ENCODE measurements at places on chromosomes 1 and 21. TPM values are rescaled to one million over a fixed set of nuclear protein-coding genes. Genes with fewer than 3 reads are reported as not detected.
A peak's percentile ranks its signal among the peaks of the same experiment; 100 is the strongest.

DNA sequence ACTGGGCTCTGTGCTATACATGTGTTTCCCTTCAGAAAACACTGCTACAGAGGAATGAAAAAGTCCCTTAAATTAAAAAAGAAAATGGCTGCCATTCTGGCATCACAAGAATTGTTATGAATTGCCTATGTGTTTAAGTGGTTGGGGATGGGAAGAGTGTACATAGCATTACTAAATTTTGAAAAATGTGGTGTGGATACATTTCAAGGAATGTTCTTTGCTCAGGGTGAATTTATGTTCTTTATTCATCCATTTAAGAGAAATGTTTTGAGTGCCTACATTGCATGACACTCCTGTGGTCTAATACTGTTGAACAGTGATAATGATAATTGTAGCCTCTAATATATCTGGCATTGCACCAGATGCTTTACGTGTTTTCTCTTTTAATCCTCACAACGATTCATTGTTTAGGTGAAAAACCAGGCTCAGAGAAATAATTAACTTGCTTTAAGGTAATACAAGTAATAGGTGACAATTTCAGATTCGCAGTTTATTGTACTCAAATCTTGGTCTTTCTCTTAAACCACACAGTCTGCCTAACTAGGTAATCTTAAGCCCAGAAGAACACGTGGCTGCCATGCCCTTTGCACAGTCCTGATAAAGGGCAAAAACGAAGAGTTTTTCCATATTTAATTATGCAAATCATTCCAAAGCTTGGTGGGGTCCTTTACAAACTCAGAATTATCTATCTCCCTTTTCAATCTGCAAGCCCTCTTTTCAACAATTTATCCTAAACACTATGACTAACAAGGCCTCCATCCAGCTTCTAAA lies 31.5 kb downstream of the DPT start:
- no peak overlapping the region for H3K27ac ChIP-seq
- no peak overlapping the region for H3K4me3 ChIP-seq
- H3K27me3 ChIP-seq: no peaks in the 10 kb centered on the region
- H3K4me1 ChIP-seq: peaks cover 26% of the 10 kb centered on the region

AGL gene
- 22.5 TPM for total RNA-seq

CD5L gene
- total RNA-seq: not detected

GRCh38 chr1:112929979-112930378 lies 26.0 kb downstream of the SLC16A1 start:
- no peaks in the 10 kb centered on the region for H3K27me3 ChIP-seq
- no peak for DNase-seq
- H3K4me3 ChIP-seq: no peak overlapping the region
- peaks cover 12% of the 10 kb centered on the region for H3K4me1 ChIP-seq
- H3K27ac ChIP-seq: no peak overlapping the region

DNA sequence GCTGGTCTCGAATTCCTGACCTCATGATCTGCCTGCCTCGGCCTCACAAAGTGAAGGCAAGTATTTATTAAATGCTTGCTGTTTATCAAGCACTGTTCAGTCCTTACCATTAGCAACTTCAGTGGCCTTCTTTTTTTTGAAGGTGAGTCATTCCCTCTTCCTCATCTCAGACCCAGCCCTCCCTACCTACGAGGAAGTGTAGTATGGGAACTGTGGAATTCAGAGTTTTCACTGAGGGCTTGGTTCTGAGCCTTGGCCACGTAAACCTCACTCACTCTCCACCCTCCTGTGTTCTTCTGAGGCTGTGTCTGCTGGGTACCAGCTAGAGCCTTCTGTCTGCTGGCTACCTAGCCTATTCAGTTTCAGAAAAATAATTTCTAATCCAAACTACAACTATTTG lies 218.3 kb upstream of the SGIP1 start:
- DNase-seq: no peak
- H3K27me3 ChIP-seq: no peaks in the 10 kb centered on the region
- H3K4me1 ChIP-seq: no peaks in the 10 kb centered on the region
- H3K4me3 ChIP-seq: no peak overlapping the region

- H3K4me3 ChIP-seq: no peak overlapping the region
- H3K36me3 ChIP-seq: peaks cover 46% of the 10 kb centered on the region
Observed at GRCh38 chr1:6646499-6647148, 22.0 kb downstream of the THAP3 start.

GRCh38 chr1:218848009-218848408 lies 325.7 kb upstream of the LYPLAL1 start:
- H3K27me3 ChIP-seq: no peaks in the 10 kb centered on the region
- no peak overlapping the region for H3K4me3 ChIP-seq
- H3K4me1 ChIP-seq: no peaks in the 10 kb centered on the region

AADACL3 gene
- 0.94 TPM for total RNA-seq

- H3K27me3 ChIP-seq: no peaks in the 10 kb centered on the region
- no peak for DNase-seq
- no peak overlapping the region for H3K4me3 ChIP-seq
- H3K27ac ChIP-seq: no peak overlapping the region
- peaks cover 45% of the 10 kb centered on the region for H3K36me3 ChIP-seq
- H3K4me1 ChIP-seq: peaks cover 10% of the 10 kb centered on the region
Observed at GRCh38 chr21:39721885-39722284, 23.1 kb upstream of the IGSF5 start.

- peak; percentile 24 for DNase-seq
- peaks cover 37% of the 10 kb centered on the region for H3K4me1 ChIP-seq
- peaks cover 19% of the 10 kb centered on the region for H3K27me3 ChIP-seq
- no peak overlapping the region for H3K27ac ChIP-seq
- peak overlapping the region; percentile 68 for H3K4me3 ChIP-seq
- no peaks in the 10 kb centered on the region for H3K36me3 ChIP-seq
Observed at GRCh38 chr21:41953249-41953830, 478 bp downstream of the C2CD2 start.

- no peaks in the 10 kb centered on the region for H3K36me3 ChIP-seq
- DNase-seq: no peak
- H3K27me3 ChIP-seq: no peaks in the 10 kb centered on the region
- no peak overlapping the region for H3K27ac ChIP-seq
- peaks cover 14% of the 10 kb centered on the region for H3K4me1 ChIP-seq
- no peak overlapping the region for H3K4me3 ChIP-seq
Observed at GRCh38 chr1:107739201-107739600, 225.8 kb downstream of the VAV3 start.

- no peaks in the 10 kb centered on the region for H3K36me3 ChIP-seq
- no peak for DNase-seq
- H3K4me3 ChIP-seq: peak overlapping the region; percentile 78
- peaks cover 40% of the 10 kb centered on the region for H3K27me3 ChIP-seq
- H3K4me1 ChIP-seq: peaks cover 69% of the 10 kb centered on the region
Observed at GRCh38 chr1:14599800-14600199, 1.3 kb downstream of the KAZN start.

DNA sequence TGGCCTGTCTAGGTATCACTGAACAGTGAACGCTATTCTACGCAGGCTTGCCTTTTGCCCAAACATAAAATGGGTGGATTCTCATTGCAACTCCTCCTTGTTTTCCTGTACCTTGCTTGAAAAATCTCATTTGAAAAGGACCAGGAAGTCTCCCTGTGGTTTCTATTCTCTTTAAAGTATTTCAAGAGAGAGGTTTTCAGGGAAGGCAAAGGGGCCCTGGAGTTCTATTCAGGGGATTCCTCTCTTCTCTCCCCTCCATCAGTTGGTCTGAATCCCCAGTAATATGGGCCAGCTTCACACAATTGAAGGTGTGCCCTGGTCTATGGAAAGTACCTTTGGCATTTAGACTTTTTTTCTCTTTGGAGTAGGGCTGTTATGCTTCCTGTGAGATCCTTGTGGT lies 311.3 kb downstream of the RGS7 start:
- DNase-seq: no peak
- no peaks in the 10 kb centered on the region for H3K36me3 ChIP-seq
- H3K27ac ChIP-seq: peak overlapping the region; percentile 70
- peaks cover 63% of the 10 kb centered on the region for H3K4me1 ChIP-seq
- H3K27me3 ChIP-seq: no peaks in the 10 kb centered on the region
- no peak overlapping the region for H3K4me3 ChIP-seq

FYB2 gene
- total RNA-seq: 0.15 TPM

ROR1 gene
- 54.6 TPM for total RNA-seq

DNA sequence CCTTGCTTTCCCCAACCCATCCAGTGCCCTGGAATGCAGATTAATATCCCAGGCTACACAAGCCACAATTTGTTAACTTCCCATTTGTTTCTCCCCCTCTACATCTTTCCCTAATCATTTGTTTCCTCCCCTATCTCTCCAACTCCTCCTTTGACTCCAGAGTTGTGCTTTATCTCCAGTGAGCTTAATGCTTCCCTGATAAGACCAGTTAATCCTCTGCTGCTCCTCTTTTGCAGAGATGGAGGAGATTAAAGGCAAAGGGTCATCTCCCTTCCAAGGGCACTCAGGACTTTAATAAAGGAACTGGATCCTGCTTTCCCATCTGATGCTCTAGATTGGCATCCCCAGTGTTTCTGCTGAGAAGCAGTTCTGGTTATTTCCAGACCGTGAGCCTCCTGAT lies 7.1 kb downstream of the FAM78B start:
- H3K36me3 ChIP-seq: no peaks in the 10 kb centered on the region
- H3K27me3 ChIP-seq: peaks cover 30% of the 10 kb centered on the region
- DNase-seq: no peak
- H3K4me1 ChIP-seq: peaks cover 4% of the 10 kb centered on the region

PTPRF gene
- total RNA-seq: 275 TPM

TOR3A gene
- total RNA-seq: 17.2 TPM

GRCh38 chr1:212421165-212421564 lies 6.5 kb upstream of the PACC1 start:
- no peak overlapping the region for H3K27ac ChIP-seq
- H3K27me3 ChIP-seq: peaks cover 12% of the 10 kb centered on the region
- H3K4me1 ChIP-seq: peaks cover 7% of the 10 kb centered on the region
- no peak for DNase-seq
- H3K36me3 ChIP-seq: no peaks in the 10 kb centered on the region

DNA sequence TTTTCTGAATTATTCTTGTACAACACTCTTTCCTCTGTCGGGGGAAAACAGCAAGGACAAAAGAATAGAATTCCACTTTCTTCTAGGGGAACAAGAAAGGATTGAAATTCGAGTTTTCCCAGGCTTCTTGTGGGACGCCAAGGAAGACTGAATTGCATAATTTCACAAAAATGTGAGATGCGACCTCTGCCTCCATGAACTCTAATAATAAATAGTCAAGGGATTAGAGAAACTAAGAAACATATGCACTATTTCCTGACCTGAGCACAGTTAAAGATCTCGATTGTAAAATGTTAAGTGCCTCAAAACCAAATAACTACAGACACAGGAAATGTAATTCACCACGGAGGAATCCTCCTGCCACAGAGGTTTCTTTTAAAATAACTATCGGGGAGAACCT lies 117.3 kb upstream of the MARK1 start:
- H3K27ac ChIP-seq: peak overlapping the region; percentile 27
- DNase-seq: no peak
- H3K4me3 ChIP-seq: peak overlapping the region; percentile 37
- H3K4me1 ChIP-seq: peaks cover 25% of the 10 kb centered on the region

TRIM63 gene
- total RNA-seq: not detected

CFHR3 gene
- 0.27 TPM for total RNA-seq

GRCh38 chr1:192976576-192976975 lies 82.6 kb downstream of the UCHL5 start:
- peak overlapping the region; percentile 19 for H3K27ac ChIP-seq
- H3K27me3 ChIP-seq: peaks cover 2% of the 10 kb centered on the region
- no peak overlapping the region for H3K4me3 ChIP-seq
- peaks cover 25% of the 10 kb centered on the region for H3K36me3 ChIP-seq
- H3K4me1 ChIP-seq: peaks cover 27% of the 10 kb centered on the region

- no peaks in the 10 kb centered on the region for H3K27me3 ChIP-seq
- DNase-seq: no peak
- H3K4me3 ChIP-seq: no peak overlapping the region
- H3K4me1 ChIP-seq: peaks cover 25% of the 10 kb centered on the region
- H3K36me3 ChIP-seq: peaks cover 11% of the 10 kb centered on the region
Observed at GRCh38 chr1:14662116-14662515, 63.6 kb downstream of the KAZN start.

- H3K4me3 ChIP-seq: no peak overlapping the region
- H3K27me3 ChIP-seq: no peaks in the 10 kb centered on the region
- H3K36me3 ChIP-seq: no peaks in the 10 kb centered on the region
- no peak for DNase-seq
- H3K27ac ChIP-seq: 0 out of 2 replicates have a peak overlapping the region, but pooled peaks have one; percentile 48
Observed at GRCh38 chr1:183218027-183218618, 32.1 kb downstream of the LAMC2 start.

Measured in WTC11 (cell line).